Left ventricle myocardium inferior (tissue), 1 donor: ENCODE measurements at places on chromosomes 6 and 20. TPM values are rescaled to one million over a fixed set of nuclear protein-coding genes. Genes with fewer than 3 reads are reported as not detected.

SLC22A3 gene
- 1.0 TPM for total RNA-seq

ZFAND3 gene
- 81.8 TPM for total RNA-seq

TCFL5 gene
- 6.6 TPM for total RNA-seq

BTNL2 gene
- total RNA-seq = not detected

NFS1 gene
- 60.8 TPM for total RNA-seq

GRM4 gene
- not detected for total RNA-seq

PRIM2 gene
- 3.2 TPM for total RNA-seq

SIRPB1 gene
- 0.27 TPM for total RNA-seq

SPTLC3 gene
- total RNA-seq = 9.0 TPM

RIPOR2 gene
- total RNA-seq = 3.1 TPM

SUMO4 gene
- 0.27 TPM for total RNA-seq

- no peak overlapping the region for H3K4me3 ChIP-seq
- H3K4me1 ChIP-seq = peaks cover 15% of the 10 kb centered on the region
- peak overlapping the region; percentile 51 for H3K27ac ChIP-seq
- no peaks in the 10 kb centered on the region for H3K27me3 ChIP-seq
- peaks cover 9% of the 10 kb centered on the region for H3K36me3 ChIP-seq
Measured at GRCh38 chr6:119240257-119241110, 109.1 kb downstream of the MAN1A1 start.

- DNase-seq = no peak
- no peaks in the 10 kb centered on the region for H3K4me1 ChIP-seq
- H3K27ac ChIP-seq = no peak overlapping the region
- H3K27me3 ChIP-seq = no peaks in the 10 kb centered on the region
Measured at GRCh38 chr6:142384519-142385254, 82.9 kb downstream of the ADGRG6 start.

DNA sequence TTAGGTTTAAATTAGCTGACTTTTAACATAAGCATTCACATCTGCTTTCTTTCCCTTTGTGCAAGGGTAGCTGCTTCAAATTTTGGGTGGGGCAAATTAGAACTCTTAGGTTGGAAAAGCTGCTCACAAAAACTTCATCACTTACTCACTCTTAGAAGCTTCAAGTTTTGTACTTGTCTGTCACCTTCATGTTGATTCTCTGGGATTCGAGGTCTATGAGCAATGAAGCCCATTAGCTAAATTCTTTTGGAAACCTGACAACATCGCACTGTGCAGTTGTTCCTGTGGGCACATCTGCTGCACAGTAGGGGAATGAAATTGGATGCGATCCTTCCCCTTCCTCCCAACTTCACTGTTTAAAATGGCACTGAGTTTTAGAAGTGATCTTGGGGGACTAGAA is 156.1 kb downstream of the UBE3D start:
- peaks cover 13% of the 10 kb centered on the region for H3K4me1 ChIP-seq
- H3K4me3 ChIP-seq = no peak overlapping the region
- H3K27me3 ChIP-seq = no peaks in the 10 kb centered on the region

GRCh38 chr6:141199074-141199473 is 933.7 kb upstream of the GJE1 start:
- no peaks in the 10 kb centered on the region for H3K4me1 ChIP-seq
- DNase-seq = no peak
- no peak overlapping the region for H3K27ac ChIP-seq
- H3K4me3 ChIP-seq = no peak overlapping the region
- no peaks in the 10 kb centered on the region for H3K36me3 ChIP-seq
- H3K27me3 ChIP-seq = no peaks in the 10 kb centered on the region

GRCh38 chr20:24738981-24739633 is 210.0 kb upstream of the CST7 start:
- H3K36me3 ChIP-seq = no peaks in the 10 kb centered on the region
- no peak for DNase-seq
- H3K27me3 ChIP-seq = peaks cover 20% of the 10 kb centered on the region

GRCh38 chr6:39642270-39642669 is 82.9 kb downstream of the KIF6 start:
- H3K36me3 ChIP-seq = no peaks in the 10 kb centered on the region
- no peak overlapping the region for H3K27ac ChIP-seq
- no peak for DNase-seq

- H3K4me3 ChIP-seq = no peak overlapping the region
- no peaks in the 10 kb centered on the region for H3K27me3 ChIP-seq
- H3K4me1 ChIP-seq = peaks cover 46% of the 10 kb centered on the region
- H3K36me3 ChIP-seq = no peaks in the 10 kb centered on the region
Measured at GRCh38 chr6:136031982-136032381, 180.5 kb downstream of the PDE7B start.

GRCh38 chr6:160730911-160731310 is 28.9 kb downstream of the PLG start:
- H3K4me1 ChIP-seq = no peaks in the 10 kb centered on the region
- no peak overlapping the region for H3K27ac ChIP-seq
- no peak overlapping the region for H3K4me3 ChIP-seq
- H3K36me3 ChIP-seq = no peaks in the 10 kb centered on the region

- H3K36me3 ChIP-seq = no peaks in the 10 kb centered on the region
- no peak overlapping the region for H3K27ac ChIP-seq
- H3K27me3 ChIP-seq = peaks cover 61% of the 10 kb centered on the region
- H3K4me1 ChIP-seq = no peaks in the 10 kb centered on the region
Measured at GRCh38 chr6:168247443-168248147, 72.0 kb downstream of the DACT2 start.

GRCh38 chr6:12083763-12084162 is 71.7 kb downstream of the HIVEP1 start:
- H3K36me3 ChIP-seq = no peaks in the 10 kb centered on the region
- H3K27ac ChIP-seq = no peak overlapping the region
- peaks cover 16% of the 10 kb centered on the region for H3K4me1 ChIP-seq
- DNase-seq = no peak
- no peaks in the 10 kb centered on the region for H3K27me3 ChIP-seq
- no peak overlapping the region for H3K4me3 ChIP-seq

- DNase-seq = no peak
- H3K4me3 ChIP-seq = no peak overlapping the region
- H3K4me1 ChIP-seq = peaks cover 13% of the 10 kb centered on the region
- no peak overlapping the region for H3K27ac ChIP-seq
Measured at GRCh38 chr6:82910820-82911219, 154.8 kb downstream of the UBE3D start.

DNA sequence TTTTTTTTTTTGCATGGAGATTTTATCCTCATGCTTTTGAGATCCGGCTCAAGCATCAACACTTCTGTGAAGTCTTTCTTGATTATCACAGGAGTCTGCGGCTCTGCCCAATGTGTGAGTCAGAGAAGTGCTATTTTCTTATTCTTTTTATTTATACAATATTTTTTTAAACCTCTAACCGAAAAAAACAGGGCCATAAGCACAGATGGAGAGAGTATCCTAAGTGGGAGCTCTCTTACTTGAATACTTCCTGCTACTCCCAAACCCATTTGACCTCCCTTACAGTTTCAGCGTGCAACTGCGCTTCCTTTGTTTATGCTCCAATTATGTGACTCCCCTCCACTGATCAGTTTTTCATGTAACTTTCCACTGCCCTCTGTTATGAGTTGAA is 8.7 kb upstream of the ATXN1 start:
- no peaks in the 10 kb centered on the region for H3K27me3 ChIP-seq
- no peak overlapping the region for H3K4me3 ChIP-seq
- peaks cover 51% of the 10 kb centered on the region for H3K4me1 ChIP-seq
- no peak for DNase-seq
- no peaks in the 10 kb centered on the region for H3K36me3 ChIP-seq
- peak overlapping the region; percentile 70 for H3K27ac ChIP-seq

DNA sequence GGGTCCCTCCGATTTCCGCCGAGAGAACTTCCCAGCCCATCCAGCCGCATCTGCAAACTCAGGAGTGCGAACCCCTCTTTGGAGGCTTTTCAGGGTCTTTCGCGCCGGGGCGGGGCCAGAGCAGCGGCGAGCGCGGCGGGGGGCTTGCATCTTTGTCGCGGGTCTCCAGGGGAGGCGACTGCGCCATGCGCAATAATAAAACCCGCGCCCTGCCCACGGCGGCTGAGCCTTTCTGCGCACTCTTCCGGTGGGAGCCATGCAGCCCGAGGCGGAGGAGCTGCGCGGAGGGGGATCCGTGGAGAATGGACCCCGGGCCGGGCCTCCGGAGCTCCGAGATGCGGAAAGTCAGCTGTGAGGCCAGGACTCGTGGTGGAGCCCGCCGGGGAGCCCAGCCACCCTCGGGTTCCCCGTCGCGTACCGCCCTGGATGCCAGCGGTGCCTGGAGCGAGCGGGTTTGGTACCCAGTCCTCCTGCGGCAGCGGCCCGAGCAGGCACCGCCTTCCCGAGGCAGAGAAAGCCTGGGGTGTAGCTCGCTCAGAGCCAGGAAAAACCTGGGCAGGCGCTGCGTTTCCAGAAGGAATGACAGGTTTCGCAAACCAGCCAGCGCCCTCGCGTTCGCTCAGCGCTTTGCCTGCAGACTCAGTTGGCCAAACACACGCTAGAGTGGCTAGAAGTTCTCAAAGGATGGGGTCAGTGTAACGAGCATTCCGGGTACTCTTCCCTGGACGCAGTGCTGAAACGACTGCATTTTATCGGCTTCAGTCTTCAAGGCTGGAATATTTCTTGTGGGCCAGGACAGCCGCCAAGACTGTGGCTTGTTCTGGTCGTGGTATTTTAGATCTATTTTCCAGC is 1.2 kb downstream of the AKAP12 start:
- peaks cover 35% of the 10 kb centered on the region for H3K27me3 ChIP-seq
- H3K36me3 ChIP-seq = no peaks in the 10 kb centered on the region
- H3K4me3 ChIP-seq = peak overlapping the region; percentile 75
- peaks cover 33% of the 10 kb centered on the region for H3K4me1 ChIP-seq

DNA sequence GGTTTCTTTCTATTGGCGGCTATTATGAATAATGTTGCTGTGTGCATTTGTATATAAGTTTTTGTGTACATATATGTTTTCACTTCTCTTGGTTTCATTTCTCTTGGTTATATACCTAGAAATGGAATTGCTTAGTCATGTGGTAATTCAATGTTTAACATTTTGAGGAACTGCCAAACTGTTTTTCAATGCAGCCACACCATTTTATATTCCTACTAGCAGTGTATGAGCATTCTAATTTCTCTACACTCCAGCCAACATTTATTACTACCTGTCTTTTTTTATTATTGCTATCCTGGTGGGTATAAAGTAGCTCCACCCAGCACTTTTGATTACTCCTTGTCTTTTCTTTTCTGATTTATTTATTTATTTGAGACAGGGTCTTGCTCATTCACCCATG is 54.8 kb downstream of the PHACTR2 start:
- no peak for DNase-seq
- H3K4me1 ChIP-seq = peaks cover 57% of the 10 kb centered on the region
- H3K27me3 ChIP-seq = no peaks in the 10 kb centered on the region
- H3K27ac ChIP-seq = no peak overlapping the region
- no peaks in the 10 kb centered on the region for H3K36me3 ChIP-seq
